Head of caudate nucleus (tissue), 42 donors: ENCODE measurements at places on chromosomes 4 and X.

- DNase-seq, result no peak
Observed at GRCh38 chrX:153375571-153375970, 25.6 kb downstream of the PNMA6E start.

DNA sequence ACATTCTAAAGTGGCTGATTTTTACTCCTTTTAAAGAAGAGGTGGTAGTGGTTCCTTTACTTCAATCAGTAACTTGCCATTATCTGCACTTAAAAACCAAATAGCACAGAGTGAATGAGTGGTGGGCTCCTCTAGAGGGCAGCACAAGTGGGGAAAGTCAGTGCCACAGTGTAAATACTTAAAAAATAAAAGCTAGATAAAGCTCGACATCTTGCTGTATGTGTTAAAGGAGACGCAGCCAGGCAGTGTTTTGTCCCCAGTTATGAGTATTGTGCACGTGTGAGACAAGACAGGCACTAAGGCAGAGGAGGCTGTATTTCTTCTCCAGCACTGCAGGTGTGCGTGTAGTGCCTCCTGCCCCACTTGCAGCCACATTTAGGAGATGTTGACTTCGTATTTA lies 24.6 kb downstream of the NAP1L5 start:
- DNase-seq, result no peak

GRCh38 chrX:47483306-47484268 lies 565 bp upstream of the ZNF41 start:
- DNase-seq, result peak; percentile 8

DNA sequence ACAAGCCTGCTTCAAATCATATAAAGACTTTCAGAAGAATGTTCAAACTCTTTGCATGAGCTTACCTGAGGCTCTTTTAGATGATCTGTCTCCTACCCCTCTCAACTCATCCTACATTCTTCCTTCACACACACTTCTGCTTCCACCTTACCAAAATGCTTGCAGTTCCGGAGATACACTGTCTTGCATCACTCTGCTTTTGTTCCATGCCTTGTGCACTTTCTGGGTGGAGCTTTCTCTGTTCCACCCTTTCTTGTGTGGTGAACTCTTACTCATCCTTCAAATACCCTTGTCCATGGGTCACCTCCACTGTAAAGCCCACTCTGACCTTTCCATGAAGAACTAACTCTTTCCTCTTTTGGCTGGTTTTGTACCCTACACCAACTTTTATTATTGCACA lies 18.4 kb upstream of the MGST2 start:
- DNase-seq, result no peak
